Stimulated activated CD4-positive, alpha-beta T cell treated with anti-CD3 and anti-CD28 coated beads, TNF-alpha, amount 100 ng/mL, for 48 hours (primary cell): ENCODE measurements at places on chromosomes 11 and 22.

GRCh38 chr22:48819961-48820360, 1007.7 kb downstream of the BRD1 start:
- no peak for DNase-seq

DNA sequence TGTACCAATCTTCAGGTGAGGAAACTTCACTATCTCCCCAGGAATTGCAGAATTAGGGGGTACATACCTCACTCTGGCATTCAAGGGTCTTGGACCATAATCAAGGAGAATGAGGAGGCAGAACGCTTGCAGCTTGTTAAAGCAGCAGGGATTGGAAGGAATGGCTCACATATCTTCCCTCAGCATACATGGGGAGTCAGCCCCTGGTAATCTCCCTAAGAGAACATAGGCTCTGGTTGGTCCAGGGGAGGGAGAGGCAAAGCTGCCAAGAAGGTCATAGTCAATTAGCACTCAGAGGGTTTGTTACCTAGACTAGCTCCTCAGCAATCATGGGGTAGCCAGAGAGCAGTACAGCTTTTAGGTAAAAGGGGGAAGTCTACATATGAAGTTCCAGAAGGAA, 256.8 kb downstream of the INSC start:
- DNase-seq = no peak

DNA sequence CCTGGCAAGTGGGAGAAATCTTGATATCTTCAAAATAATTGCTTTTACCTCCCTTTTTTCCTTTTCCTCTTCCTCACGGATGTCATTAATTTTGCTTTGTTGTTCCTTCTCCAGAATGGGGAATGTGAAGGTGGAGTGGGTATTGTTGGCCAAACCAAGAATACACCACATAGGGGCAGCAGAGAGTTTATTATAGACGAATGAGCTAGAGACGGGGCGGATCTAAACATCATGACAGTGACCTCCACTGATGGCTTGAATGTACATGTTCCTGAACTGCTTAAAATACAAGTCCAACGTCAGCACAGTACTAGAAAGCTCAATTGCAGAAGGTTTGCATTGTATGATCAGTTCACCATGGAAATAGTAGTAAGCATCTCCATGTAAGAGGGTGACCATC, 122.3 kb upstream of the SNX19 start:
- DNase-seq = no peak

DNA sequence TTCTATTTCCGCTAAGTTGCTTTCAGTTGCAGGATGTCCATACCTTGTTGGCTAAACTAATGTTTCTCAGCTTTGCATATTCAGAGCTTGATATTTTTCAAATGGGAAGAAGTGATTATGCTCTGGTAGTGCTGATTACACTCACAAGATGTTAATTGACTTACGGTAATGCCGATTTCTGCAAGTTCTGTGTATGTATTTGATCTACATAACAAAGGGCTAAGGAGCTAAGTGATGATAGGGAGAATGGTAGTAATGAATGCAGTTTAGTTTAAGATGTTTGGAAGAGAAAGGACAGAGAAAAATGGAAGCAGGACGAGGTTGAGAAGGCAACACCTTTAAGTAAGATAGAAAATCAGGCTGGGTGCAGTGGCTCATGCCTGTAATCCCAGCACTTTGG, 61.4 kb downstream of the FAM83F start:
- DNase-seq = no peak

GRCh38 chr22:44623771-44624510, 78.1 kb upstream of the PRR5 start:
- DNase-seq = no peak

GRCh38 chr22:24952837-24953383, 394 bp downstream of the KIAA1671 start:
- DNase-seq = no peak

- DNase-seq = no peak
Observed at GRCh38 chr22:31501738-31502137, 5.4 kb downstream of the SFI1 start.

DNA sequence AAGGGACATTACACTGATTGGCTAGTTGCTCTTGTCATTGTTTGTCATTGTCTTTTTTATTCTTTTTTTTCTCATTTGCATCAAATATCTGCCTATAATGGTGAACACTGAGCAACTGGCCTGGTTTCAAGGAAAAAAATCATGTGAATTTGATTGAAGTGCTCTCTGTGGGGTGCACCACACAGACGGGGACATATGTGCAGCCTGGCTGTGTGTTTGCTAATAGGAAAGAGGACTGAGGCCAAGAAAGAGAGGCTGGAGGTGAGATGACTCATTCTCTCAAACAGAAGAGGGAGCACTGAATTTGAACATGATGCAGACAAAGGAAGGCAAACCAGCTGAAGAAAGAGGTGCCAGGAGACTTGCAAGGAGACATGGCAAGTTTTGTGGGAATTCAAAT, 684.9 kb upstream of the CCDC90B start:
- DNase-seq = no peak

GRCh38 chr11:3134218-3134621, 30.9 kb downstream of the OSBPL5 start:
- no peak for DNase-seq

- no peak for DNase-seq
Observed at GRCh38 chr11:20616920-20617319, 17.5 kb downstream of the SLC6A5 start.

DNA sequence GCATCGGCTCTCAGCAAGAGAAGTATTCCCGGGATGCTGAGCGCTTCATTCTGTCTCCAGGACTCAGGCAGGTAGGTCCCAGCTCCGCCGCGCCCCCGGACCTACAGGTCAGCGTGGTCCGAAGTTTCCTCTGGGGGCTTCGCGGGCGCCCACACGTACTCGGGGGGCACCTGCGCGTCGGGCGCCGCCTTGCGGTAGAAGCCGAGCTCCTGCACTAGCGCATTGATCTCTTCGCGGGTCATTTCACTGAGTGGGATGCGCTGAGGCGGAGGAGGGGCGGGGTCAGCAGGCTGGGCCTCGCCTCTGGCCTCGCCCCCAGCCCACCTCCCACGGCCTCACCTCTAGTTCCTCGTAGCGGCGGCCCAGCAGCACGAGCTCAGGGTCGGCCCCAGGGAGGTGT, 2.5 kb downstream of the SELENOM start:
- DNase-seq = no peak

DNA sequence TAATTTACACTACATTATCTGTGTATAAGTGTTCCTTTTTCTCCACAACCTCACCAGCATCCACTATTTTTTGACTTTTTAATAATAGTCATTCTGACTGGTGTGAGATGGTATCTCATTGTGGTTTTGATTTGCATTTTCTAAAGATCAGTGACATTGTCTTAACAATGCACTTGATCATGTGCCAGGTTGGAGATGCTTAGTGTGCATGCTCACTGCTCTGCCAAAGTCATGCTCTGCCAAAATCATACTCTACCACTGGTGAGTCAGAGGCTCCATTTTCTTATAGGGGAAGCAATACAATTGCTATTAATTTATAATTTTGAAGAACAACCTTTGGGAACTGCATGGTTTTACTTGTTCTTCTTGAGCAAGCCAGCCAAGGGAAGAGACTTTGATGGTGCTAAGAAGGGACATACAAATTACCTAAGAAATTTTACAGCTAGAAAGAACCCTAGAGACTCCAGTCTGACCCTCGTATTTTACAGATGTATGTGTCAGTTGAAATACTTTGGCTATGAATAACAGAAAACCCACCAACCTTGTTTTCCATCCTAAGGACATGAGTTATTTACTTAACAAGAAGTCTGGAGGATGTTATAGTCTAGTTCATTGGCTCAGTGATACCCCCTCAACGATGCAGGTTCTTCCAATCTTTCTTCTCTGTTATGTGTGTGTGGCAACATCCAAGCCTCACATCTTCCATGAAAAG, 368.9 kb downstream of the DDX10 start:
- DNase-seq = no peak

DNA sequence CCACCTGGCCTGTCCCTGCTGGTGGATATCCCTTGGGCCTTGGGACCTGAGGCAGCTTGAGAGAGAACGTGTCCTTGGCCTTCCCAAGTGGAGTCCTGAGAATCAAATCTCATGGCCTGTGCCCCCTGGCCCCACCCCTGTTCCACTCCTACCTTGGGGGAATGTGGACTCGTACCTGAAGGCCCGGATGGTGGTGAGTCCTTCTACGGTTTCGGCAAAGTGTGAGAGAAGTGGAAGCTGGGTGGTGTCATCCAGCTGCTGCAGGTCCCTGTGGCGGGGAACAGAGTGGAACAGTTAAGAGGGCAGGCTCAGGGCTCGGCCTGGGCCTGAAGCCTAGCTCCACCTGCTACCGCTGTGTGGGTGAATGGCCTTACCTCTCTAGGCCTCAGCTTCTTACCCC, 14.0 kb upstream of the KCNJ11 start:
- no peak for DNase-seq

DNA sequence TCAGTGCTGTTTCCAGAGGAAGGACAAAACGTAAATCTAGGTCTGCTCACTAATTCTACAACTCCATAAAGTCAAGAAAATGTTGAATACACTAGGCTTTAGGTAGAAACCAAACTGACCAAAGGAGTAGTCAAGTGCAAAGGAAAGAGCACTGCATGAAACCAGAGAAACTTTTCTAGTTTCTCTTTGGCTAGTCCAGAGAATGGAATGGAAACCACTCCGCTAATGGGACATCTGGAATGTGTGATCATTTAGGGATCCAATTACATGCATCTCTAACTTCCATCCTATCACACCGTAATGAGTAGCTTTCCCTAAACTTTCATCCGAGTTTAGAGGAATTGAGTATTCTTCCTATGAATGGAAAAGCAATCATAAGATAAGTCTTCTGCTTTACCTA, 2.4 kb downstream of the OR52M1 start:
- DNase-seq = no peak

- DNase-seq = peak; percentile 28
Observed at GRCh38 chr22:29202212-29203192, 3.2 kb upstream of the EMID1 start.

- no peak for DNase-seq
Observed at GRCh38 chr22:19879246-19879570, 24.5 kb upstream of the GNB1L start.

DNA sequence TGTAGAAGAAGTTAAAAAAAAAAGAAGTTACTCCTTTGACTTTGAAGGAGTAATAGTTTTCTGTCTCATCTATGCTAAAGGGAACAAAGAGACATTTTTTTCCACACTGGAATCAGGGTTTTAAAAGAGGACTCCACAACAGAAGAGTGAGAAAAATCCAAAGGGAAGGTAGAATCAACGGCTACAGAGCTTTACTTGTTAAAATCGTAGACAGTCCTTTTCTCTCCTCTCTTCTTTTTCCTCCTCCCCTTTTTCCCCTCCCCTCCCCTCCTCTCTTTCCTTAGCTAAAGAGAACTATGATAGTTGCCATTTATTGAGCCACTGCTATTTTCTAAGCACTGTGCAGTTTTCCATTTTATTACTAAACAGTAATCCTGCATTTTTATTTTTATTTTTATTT, 29.2 kb downstream of the DDIAS start:
- DNase-seq = no peak

GRCh38 chr22:18044548-18045271, 20.3 kb upstream of the MICAL3 start:
- DNase-seq = no peak

DNA sequence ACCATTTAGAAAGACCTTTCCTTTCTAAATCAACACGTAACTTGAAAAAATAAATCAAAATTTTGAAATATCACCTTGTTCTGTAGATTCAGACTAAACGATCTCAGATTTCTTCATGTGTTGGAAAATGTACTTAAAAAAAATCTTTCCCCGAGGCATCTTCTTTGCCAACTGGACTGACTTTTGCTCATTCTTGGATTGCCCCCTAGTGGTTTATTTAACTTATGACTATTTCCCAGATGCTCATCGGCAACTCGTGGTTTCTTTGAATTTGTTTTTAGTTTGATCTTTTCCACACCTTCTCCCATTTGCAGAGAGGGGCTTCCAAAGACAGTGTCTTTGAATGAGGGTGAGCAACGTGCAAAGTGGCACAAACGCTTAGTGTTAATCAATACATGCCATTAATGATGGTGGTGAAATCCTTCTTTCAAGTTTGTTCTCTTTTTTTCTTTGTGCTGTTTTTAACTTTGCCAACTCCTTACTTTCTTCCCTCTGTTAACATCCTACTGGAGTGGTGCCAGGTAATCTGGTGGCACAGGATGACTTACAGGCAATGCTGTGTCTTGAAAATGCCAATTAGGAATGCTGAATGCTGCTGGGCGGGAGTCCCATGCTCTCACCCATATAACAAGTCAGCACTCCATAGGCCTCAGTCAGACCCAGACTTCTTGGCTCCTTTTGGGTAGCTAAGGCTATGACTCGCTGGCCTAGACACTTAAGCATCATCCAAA, 18.3 kb downstream of the PRSS23 start:
- no peak for DNase-seq

DNA sequence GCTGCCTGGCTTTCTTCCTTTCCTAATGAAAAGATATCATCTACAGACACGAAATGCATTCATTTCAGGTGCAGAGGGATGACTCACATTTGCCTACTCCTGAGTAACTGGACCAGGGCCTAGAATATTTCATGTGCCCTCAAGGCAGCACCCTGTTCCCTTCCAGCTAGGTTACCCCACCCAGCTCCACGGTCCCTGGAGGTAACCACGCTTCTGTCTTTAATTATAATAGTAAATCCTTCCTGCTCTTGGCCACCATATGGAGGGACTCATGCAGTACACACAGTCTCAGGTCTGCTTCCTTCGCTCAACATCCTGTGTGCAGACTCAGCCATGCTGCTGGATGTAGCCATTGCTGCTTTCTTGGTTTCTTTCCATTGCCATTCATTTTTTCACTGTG, 22.3 kb downstream of the DHCR7 start:
- DNase-seq = no peak

- no peak for DNase-seq
Observed at GRCh38 chr22:37544955-37545702, 15.2 kb upstream of the CDC42EP1 start.

DNA sequence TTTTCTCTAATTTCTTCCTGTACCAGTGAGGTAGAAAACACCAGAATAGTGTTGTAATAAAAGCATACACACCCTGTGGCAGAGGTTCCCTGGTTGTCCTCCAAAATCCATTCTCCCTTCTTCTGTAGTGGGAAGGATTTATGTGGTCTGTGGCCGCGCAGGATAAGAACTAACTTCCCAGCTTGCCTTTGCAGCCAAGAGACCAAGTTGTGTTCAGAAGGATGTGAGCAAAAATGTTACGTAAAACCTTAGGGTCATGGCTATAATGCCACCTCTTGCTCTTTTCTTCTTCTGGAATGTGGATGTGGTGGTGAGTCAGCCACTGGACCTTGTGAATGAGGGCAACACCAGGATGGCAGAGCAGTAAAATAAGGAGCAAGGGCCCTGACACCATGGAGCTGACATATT, 28.4 kb downstream of the CCDC90B start:
- DNase-seq = no peak

GRCh38 chr22:20988573-20989322, 6.7 kb downstream of the LZTR1 start:
- no peak for DNase-seq

GRCh38 chr11:74466916-74467885, at the start of gene KCNE3:
KCNE3 (minus strand) TSS chr11:74467549; CDS start chr11:74457563, 9,986 bp downstream.
- DNase-seq = no peak

GRCh38 chr11:43327987-43328386, 16.2 kb downstream of the API5 start:
- DNase-seq = no peak
